DMS79 (cell line): ENCODE measurements at places on chromosomes 5 and 9.

DNA sequence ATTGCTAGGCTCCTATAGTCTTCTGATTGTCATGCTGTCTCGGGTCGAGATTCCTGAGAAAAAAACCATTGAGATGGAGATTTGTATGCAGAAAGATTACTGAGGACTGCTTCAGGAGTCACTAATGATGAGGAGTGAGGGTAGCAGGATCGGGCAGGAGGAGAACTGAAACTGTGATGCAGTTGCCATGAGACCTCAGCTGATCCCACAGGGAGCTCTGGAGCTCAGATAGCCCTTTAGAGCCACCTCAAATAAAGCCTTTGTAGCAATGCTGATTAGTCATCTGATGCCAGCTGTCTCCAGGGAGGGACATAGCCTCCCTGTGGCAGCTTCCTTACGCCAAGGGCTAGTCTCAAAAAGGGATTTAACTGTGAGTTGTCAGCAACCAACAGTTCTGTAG, 256.9 kb downstream of the DMAC1 start:
- DNase-seq, result no peak

DNA sequence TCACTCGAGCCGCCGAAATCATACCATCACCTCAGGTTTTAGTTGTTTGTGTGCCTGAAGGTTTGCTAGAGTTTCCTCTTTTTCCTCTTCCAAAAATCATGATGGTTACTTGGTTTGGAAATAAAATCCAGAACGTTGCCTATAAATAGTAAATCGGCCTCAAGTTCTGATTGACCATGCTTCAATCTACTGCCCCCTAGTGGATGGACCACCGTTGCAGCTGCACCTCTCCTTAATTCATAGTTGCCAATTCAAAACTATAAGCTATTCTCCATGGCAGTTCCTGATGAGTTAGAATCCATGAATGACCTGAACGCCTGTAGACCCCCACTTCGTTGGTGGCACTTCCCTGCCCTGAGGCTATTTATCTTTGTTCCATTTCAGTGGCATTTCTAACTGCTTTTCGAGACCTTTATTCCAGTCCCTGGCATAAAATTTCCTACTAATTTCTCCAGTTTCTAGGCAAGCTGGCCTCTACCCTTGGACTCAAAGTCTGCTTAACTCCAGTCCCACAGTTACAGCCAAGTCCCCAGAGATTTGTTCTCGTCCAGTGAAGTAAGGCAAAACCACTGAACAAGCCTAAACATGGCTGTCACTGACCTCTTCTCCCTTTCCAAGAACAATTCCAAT, 422.6 kb downstream of the EFNA5 start:
- DNase-seq, result no peak

DNA sequence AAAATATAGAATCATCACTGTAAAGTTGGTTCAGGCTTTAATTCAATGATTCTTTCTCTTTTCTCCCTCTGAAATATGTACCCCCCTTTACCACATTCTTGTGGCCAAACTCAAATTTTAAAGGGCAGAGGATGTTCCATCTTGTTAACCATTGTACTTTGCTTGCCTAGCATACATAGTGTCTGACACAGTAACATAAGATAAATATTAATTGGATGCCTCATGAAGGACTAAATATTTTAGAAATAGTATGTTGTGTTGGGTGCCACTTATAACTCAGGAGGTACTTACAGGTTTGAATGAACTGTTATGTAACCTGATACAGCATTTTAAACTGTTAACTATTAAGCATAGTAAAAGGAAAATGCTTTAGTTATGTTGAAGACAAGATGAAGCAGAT, 71.5 kb downstream of the NIPBL start:
- DNase-seq, result no peak

DNA sequence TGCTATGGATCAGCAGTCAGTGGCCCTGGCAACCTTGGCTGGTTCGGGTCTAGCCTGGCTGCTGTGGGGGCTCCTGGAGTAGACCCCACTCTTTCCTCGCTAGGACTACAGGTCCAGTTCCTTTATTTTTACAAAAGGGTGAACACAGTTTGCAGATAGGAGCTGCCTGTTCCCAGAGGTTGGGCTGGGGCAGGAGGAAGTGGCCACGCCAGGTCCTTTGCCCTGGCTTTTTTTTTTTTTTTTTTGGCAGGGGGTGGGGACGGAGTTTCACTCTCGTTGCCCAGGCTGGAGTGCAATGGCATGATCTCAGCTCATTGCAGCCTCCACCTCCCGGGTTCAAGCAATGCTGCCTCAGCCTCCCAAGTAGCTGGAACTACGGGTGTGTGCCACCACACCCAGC, 7.9 kb downstream of the SLC2A6 start:
- no peak for DNase-seq

DNA sequence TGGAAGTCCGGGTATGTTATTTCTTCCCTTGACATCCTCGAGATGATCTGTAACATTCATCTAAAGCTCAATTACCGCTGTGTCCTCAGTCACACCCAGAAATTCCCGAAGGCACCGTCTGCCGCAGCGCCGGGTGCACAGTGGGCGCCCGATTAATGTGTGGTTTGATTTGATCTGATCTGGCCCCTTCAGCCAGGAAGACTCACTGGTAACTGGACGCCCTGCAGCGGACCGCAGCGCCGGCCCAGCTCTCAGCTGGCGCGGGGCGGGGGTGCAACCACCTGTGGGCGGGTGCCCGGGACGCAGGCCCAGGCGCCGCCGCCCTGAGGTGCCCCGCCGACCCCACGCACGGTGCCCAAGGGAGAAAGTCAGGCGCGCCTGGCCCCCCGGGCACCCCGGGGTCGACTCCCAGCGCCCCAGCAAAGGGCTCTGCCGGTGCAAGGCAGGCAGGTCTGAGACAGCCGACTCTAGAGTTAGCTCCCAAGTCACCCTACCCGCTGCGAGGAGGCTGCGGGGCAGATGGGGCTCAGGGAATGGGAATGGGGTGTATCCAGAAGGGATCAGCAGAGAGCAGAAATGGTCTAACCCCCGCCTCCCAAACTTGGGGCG, 1.7 kb downstream of the EPB41L4B start:
- no peak for DNase-seq

GRCh38 chr9:130421154-130421801, 23.5 kb upstream of the ASS1 start:
- no peak for DNase-seq
